ENCODE measurements at places on chromosomes 1 and 21.

GRCh38 chr1:39613250-39613649, 26.2 kb downstream of the HEYL start:
- no peak overlapping the region for H3K4me3 ChIP-seq
- DNase-seq = no peak
- no peak overlapping the region for H3K27ac ChIP-seq

DNA sequence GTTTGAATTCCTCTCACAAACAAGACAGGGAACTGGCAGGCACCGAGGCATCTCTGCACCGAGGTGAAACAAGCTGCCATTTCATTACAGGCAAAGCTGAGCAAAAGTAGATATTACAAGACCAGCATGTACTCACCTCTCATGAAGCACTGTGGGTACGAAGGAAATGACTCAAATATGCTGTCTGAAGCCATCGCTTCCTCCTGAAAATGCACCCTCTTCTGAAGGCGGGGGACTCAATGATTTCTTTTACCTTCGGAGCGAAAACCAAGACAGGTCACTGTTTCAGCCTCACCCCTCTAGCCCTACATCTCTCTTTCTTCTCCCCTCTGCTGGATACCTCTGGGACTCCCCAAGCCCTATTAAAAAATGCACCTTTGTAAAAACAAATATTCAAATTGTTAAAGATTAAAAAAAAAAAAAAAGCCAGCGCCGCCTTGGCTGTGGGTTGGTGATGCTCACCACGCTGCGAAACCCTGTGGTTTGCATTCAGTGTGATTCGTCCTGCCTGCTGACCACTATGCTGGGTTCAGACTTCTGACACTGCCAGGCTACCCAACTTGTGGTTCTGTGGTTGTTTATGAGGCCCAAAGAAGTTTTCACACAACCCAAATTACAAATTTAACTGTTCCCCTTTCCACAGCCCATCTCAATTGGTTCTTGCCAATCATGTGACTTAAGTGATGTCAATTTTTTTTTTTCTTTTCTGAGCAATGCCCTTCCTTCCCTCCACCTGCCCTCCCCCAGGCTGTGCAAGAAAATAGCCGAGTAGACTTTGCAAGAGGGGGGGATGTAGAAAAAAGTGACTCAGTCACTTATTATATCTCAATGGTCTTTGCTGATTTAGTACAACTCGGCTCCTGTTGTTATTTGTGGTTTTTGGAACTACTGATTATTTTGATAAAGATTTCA, at the start of gene RUNX1:
Gene RUNX1, minus strand, starts transcription at position 597 of the 912 bp plus-strand sequence.
- no peaks in the 10 kb centered on the region for H3K36me3 ChIP-seq
- peaks cover 5% of the 10 kb centered on the region for H3K4me1 ChIP-seq
- peak within 1 kb of the TSS; percentile 69 for H3K27ac ChIP-seq
- H3K27me3 ChIP-seq = no peaks in the 10 kb centered on the region
- DNase-seq = peak; percentile 50

- peaks cover 7% of the 10 kb centered on the region for H3K4me1 ChIP-seq
- H3K4me3 ChIP-seq = no peak overlapping the region
- H3K36me3 ChIP-seq = no peaks in the 10 kb centered on the region
- peak; percentile 67 for DNase-seq
Measured at GRCh38 chr1:18907021-18907916, 4.9 kb upstream of the ALDH4A1 start.

GRCh38 chr1:111219557-111220286, 7.8 kb upstream of the CHI3L2 start:
- peak overlapping the region; percentile 12 for H3K27ac ChIP-seq
- no peak overlapping the region for H3K4me3 ChIP-seq
- peaks cover 4% of the 10 kb centered on the region for H3K4me1 ChIP-seq
- no peaks in the 10 kb centered on the region for H3K27me3 ChIP-seq
- DNase-seq = no peak
- H3K36me3 ChIP-seq = no peaks in the 10 kb centered on the region

DNA sequence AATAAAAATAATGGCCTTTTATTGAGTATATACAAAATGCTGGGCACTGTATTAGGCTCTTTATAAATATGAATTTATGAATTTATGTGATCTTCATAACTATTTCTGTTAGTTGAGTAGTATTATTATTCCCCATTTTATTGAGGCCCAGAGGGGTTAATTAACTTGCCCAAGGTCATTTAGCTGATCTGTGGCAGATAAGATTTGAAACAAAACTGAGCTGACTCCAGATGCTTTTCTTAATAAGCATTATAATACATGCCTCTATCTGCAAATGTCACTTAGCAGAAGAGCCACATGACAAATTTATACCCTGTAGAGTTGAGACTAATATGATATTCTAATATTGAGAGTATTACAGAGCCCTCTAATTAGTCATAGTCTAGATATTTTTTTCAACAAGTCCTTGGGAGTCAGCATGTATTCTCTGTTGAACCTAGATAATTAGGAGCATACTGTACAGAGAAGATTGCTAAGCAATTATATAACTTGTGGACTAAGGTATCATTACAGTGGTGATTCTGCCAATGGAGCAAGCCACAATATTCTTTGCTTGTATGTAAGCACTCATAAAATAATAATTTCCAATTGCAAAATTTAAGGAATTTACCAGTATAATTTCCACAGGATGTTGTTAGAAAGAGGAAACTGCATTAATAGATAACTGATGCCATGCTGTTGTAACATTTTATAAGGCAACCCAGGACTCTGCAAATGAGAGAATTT, 112.0 kb downstream of the LRRC40 start:
- H3K27ac ChIP-seq = no peak overlapping the region
- no peak for DNase-seq
- H3K36me3 ChIP-seq = no peaks in the 10 kb centered on the region
- H3K4me1 ChIP-seq = no peaks in the 10 kb centered on the region
- no peak overlapping the region for H3K4me3 ChIP-seq

GRCh38 chr1:226736908-226737818, 1.9 kb downstream of the ITPKB start:
- H3K27me3 ChIP-seq = no peaks in the 10 kb centered on the region
- H3K4me3 ChIP-seq = peak overlapping the region; percentile 77
- no peaks in the 10 kb centered on the region for H3K4me1 ChIP-seq
- no peaks in the 10 kb centered on the region for H3K36me3 ChIP-seq

GRCh38 chr1:112672009-112672408, 2.5 kb upstream of the MOV10 start:
- no peak overlapping the region for H3K4me3 ChIP-seq
- H3K27ac ChIP-seq = no peak overlapping the region
- H3K27me3 ChIP-seq = no peaks in the 10 kb centered on the region
- DNase-seq = no peak
- no peaks in the 10 kb centered on the region for H3K4me1 ChIP-seq
- H3K36me3 ChIP-seq = no peaks in the 10 kb centered on the region

DNA sequence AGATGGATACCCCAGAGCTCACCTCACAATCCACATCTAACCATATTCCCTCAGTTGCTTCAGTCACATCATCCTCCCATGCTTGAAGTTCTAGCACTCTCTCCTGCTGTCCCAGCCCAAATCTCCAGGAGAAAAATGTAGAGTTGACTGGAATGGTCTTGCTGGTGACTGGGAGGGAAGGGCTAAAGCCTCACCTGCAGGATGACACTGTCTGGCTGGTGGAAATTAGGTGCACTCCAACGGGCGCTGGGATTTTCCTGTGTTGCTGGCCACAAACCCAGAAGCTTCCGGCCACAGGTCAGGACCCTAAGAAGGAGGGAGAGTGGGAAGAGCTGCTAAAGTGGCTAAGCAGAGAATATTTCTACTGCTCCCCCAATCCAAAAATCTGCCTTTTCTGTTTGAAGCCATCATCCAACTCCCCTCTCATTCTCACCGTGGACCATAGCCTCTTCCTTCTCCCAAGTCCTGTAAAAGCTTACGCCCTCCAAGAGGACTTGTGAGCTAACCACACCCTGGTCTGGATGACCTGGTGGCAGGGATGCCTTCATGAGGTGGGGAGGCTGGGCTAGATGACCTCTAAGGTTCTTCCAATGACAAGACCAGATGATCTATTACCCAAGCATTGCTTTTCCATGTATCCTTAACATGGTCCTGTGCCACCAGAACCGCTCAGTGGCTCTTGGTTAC, 37.5 kb upstream of the PPP1R15B start:
- no peaks in the 10 kb centered on the region for H3K27me3 ChIP-seq
- peak overlapping the region; percentile 97 for H3K27ac ChIP-seq
- no peak for DNase-seq
- peaks cover 11% of the 10 kb centered on the region for H3K36me3 ChIP-seq

GRCh38 chr1:227799756-227800155, 15.7 kb upstream of the PRSS38 start:
- no peak for DNase-seq
- no peaks in the 10 kb centered on the region for H3K27me3 ChIP-seq
- H3K27ac ChIP-seq = no peak overlapping the region
- H3K4me3 ChIP-seq = no peak overlapping the region
- no peaks in the 10 kb centered on the region for H3K4me1 ChIP-seq

DNA sequence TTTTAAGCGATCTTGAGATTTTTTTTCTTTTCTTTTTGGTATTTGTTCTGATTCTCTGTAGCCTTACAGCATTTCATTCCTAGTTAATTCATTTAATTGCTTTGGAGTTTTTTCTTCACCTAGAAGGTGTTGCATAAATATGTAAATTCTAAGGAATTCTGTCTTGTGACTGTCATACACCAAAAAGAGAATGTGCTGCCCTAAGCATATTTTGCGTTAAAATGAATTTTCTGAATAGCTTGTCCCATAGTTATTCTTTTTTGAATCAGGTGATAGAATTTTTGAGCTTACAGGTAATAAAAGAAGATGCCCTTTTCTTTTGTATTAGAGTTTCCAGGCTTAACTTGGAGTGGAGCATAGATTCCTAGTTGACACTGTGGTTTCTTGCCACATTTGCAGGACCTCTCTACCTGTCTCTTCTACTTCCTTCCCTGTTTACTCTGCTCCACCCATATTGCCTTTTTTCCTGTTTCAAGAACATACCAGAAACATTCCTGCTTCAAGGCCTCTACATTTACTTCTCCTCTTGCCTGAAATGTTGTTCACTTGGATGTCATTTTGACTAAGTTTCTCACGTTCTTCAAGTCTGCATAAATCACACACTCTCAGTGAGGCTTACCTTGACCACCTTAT, 53.2 kb downstream of the KIF1B start:
- H3K4me3 ChIP-seq = no peak overlapping the region
- H3K4me1 ChIP-seq = no peaks in the 10 kb centered on the region
- H3K36me3 ChIP-seq = no peaks in the 10 kb centered on the region
- H3K27me3 ChIP-seq = no peaks in the 10 kb centered on the region
- no peak for DNase-seq

GRCh38 chr21:43771199-43771675, 4.9 kb downstream of the CSTB start:
- H3K4me3 ChIP-seq = no peak overlapping the region
- H3K27me3 ChIP-seq = no peaks in the 10 kb centered on the region
- peaks cover 15% of the 10 kb centered on the region for H3K4me1 ChIP-seq
- DNase-seq = no peak

DNA sequence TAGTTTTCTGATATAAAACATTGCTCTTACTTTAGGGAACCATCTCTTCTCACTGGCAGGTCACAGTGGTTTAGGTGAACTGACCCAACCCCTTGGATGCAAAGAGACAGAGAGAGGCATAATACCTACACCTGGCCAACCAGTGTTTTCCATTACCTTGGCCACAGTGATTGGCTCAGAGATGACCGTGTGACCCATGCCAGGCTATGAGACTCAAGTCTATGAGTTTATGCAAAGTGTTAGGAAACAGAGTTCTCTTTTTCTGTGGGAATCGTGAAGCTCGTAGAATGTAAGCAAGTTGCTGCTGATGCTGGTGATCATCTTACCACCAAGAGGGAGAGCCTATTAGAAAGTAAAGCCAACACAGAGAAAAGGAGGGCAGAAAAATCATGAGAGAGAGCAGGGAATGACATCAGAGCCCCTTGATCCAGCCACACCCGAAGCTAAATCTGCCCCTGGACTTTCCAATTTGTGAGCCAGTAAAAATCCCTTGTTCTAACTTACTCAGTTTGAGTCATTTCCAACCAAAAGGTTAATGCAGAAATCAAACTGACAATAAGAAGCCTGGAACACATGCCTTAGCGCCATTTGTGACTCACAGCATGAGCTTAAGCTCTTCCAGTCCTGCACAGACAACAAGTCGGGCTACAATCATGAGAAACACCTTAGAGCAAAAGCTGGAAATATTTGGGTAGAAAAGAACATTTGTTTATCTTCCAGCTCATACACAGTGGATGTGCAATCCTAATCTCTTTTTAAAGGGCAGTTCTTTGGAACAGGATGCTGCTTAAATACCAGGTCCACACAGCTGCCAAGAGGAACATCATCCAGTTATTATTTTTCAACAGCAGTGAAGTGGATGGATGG, 81.3 kb upstream of the KAZN start:
- H3K4me1 ChIP-seq = no peaks in the 10 kb centered on the region
- DNase-seq = no peak
- peak overlapping the region; percentile 6 for H3K27ac ChIP-seq
- H3K27me3 ChIP-seq = no peaks in the 10 kb centered on the region
- no peak overlapping the region for H3K4me3 ChIP-seq
- H3K36me3 ChIP-seq = no peaks in the 10 kb centered on the region

GRCh38 chr1:24277420-24278169, 41.6 kb upstream of the GRHL3 start:
- H3K4me3 ChIP-seq = no peak overlapping the region
- H3K4me1 ChIP-seq = no peaks in the 10 kb centered on the region
- DNase-seq = no peak
- H3K36me3 ChIP-seq = no peaks in the 10 kb centered on the region
- H3K27ac ChIP-seq = no peak overlapping the region

DNA sequence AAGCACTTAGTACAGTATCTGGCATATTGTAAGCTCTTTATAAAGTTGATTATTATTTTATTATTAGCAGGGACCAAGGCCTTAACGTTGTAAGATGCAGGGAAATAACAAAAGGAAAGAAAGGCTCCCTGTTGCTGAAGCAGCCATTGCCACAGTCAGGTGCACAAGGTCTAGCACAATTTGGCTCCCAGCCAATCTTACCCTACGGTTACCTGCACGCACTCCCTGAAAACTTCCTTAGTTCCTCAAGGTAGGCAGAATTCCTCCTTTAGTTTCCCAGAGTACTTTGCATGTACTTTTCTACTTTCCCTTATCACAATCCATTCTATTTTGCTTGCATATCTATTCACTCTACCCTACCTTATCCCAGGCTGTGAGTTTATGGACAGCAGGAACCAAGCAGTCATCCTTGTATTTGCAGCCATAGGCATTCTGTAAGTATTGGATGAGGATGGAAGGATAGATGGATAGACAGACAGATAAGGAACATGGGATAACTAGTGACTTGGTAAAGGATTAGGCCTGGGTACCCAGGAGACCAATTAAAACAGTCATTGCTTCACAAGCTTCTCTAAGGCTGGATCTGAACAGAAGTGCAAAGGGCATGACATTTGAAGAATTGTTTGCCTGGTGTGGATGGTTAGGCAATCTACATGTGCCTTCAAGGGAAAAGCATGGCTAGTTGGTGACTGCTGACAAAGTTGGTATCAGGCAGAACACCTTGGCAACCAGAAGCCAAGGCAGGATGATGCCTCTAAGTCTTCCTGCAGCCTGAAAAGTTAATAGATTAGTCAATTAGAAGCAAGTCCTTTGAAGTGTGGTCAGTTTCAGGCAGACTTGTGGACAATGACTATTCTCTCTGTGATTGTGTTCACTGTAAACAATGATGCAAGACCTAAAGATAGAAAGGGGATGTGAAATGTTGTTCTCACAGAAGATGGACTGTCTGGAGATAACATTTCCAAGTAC, 20.8 kb upstream of the JAK1 start:
- H3K4me3 ChIP-seq = no peak overlapping the region
- no peaks in the 10 kb centered on the region for H3K36me3 ChIP-seq
- H3K27ac ChIP-seq = no peak overlapping the region

- no peak overlapping the region for H3K27ac ChIP-seq
- H3K27me3 ChIP-seq = no peaks in the 10 kb centered on the region
Measured at GRCh38 chr1:171226747-171227370, 21.4 kb upstream of the FMO1 start.

GRCh38 chr1:81298266-81298665, 502.5 kb upstream of the ADGRL2 start:
- no peak overlapping the region for H3K27ac ChIP-seq
- no peak for DNase-seq
- H3K4me1 ChIP-seq = no peaks in the 10 kb centered on the region
- H3K27me3 ChIP-seq = no peaks in the 10 kb centered on the region
- H3K4me3 ChIP-seq = no peak overlapping the region
- H3K36me3 ChIP-seq = no peaks in the 10 kb centered on the region
